ENCODE measurements at places on chromosomes 7 and 10.

- no peak for DNase-seq
Observed at GRCh38 chr7:101860316-101861217, 43.1 kb downstream of the CUX1 start.

GRCh38 chr7:144937199-144937598, 101.3 kb upstream of the TPK1 start:
- no peak for DNase-seq

GRCh38 chr10:89846281-89846630, 144.9 kb downstream of the KIF20B start:
- DNase-seq = no peak

GRCh38 chr10:122163174-122164022, 107.7 kb upstream of the BTBD16 start:
- DNase-seq = no peak

DNA sequence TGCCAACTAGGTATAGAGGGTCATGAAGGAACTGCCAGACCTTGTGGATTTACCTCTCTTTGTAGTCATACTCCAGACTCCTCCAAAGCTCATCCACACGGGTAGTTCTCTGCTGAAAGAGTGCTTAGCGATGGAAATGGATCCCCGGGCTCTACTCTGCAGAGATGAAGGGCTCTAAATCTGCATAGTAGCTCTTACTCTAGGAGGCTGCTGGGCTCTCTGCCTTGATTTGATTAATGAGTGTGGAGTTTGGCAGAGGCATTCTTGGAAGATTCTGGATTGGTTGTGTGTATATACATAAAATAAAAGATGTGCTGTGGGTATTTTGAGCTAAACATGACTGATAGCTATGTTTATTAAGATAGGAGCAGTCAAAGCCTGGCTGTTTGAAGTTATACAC, 21.3 kb upstream of the CPXM2 start:
- no peak for DNase-seq

- no peak for DNase-seq
Observed at GRCh38 chr10:117680601-117681000, 138.1 kb downstream of the EMX2 start.

GRCh38 chr10:124537166-124537725, 75.6 kb downstream of the LHPP start:
- DNase-seq = no peak

- no peak for DNase-seq
Observed at GRCh38 chr10:114679552-114679951, 21.5 kb upstream of the ABLIM1 start.

GRCh38 chr10:2980791-2981360, 86.5 kb upstream of the PFKP start:
- no peak for DNase-seq

- no peak for DNase-seq
Observed at GRCh38 chr10:13722747-13723653, 136.2 kb downstream of the PRPF18 start.

DNA sequence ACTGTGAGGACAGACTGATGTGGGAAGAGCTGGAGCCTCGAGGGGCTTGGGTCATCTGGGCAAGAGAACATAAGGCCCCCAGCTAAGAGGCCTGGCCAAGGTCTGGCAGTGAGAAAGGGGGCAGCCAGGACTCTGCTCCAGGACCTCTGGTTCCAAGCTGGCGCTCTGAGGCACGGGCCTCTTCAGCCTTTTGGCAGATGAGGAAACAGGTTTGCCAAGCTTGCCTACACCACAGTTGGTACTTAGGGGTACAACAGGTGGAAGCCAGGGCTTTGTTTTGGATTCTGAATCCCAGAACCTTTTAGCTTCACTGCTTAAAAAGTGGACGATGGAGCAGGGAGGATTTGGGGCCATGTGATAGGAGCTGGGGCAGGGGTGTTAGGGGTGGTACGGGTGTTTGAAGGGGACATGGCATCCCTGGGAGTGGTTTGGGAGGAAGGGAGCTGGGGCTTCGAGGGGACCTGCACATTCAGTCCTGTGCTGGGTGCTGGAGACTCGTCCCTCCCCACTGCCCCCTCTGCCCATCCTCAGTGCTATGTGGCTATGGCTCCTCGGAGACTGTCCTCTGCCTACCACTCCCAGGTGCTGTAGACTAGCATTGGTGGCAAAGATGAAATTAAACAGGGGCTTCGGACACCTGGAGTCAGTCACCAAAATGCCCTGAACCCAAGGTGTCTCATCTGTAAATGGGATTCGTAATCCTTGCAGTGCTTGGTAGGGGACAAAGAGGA, 30.3 kb downstream of the ZNF775 start:
- DNase-seq = no peak

DNA sequence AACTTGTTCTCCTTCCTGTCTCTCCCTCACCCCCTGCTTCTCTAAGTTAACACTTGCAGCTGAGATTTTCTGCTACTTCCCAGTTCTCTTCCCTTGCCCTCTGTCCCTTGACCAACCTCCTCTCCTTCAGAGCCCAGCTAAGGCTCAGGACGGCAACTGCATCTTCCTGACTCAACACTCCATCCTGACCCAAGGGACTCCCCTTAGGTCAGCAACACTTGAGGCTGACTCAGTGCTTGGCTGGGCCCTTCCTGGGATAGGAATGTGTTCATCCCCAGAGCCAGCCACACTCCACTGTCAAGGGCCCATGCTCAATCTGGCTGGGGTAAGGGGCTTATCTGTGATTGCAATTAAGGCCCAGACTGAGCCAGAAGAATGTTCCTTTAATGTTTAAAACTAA, 3.4 kb downstream of the CALHM2 start:
- no peak for DNase-seq

GRCh38 chr10:75107756-75108683, 3.4 kb upstream of the SAMD8 start:
- no peak for DNase-seq

GRCh38 chr7:102978284-102978683, 65.5 kb downstream of the LRRC17 start:
- DNase-seq = peak; percentile 62

- no peak for DNase-seq
Observed at GRCh38 chr7:28490831-28491230, 78.5 kb downstream of the CREB5 start.

DNA sequence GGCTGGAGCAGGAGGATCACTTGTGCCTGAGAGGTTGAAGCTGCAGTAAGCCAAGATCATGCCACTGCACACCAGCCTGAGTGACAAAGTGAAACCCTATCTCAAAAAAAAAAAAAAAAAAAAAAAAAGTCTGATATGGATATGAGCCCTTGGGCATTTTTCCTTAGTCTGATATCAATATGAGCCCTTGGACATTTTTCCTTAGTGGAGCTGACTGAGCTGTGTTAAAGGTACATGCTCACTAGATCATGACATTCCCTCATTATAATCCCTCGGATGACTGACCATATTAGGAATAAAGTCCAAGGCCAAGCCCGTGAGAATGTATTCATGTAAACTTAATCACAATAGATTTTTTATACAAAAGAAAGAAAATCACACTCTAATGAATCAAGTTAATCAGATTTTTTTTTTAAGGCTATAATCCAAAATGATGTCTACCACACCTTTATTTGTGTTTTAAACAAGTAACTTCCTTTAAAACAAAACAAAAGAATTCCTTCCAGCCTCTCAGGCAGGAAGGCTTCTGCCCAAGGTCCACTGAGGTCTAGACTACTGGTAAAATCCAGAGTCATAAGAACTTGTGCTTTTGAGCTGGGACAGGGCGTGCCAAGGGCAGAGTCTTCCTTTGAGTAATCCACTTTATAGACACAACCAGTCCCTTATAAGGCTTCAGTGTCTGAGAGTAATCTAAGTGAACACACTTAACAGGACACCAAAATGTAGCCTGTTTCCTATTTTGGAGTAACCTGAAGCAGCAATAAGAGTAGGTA, 5.5 kb downstream of the PPA1 start:
- peak; percentile 17 for DNase-seq

DNA sequence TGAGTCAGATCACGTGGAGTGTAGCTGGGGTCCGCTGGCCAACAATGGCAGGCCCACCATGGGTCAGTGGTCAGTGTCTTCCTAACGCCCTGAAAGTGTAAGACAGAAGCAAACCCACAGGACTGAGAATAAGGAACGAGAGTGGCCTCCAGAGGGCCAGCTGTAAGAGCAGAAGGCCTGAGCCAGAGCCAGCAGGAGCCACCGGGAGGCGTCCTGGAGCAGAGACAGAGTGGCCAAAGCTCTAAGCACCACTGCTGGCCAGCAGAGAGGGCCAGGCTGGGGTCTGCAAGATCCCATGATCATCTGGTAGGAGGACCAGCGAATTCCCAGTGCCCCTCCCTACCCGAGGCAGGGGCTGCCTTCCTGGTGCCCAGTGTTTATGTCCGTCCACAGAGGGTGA, 9.2 kb downstream of the CCDC201 start:
- peak; percentile 1 for DNase-seq

DNA sequence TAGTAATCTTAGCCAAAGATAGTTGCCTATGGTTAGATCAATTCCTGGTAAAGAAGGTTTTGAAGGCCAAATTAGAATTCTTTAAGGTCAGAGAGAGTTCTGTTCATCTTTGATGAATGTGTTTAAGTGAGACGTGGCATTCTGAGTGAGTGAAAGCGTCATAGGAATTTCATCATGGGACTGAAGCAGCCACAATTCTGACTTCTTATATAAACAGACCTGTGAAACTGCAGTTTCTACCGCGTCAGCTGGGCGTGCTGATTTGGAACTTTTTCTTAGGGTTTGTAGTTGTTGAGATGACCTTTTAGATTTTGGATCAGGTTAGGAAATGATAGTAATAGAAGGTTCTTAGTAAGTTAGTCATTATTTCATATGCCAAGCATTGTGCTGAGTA, 103.8 kb downstream of the CNNM2 start:
- DNase-seq = peak; percentile 11

DNA sequence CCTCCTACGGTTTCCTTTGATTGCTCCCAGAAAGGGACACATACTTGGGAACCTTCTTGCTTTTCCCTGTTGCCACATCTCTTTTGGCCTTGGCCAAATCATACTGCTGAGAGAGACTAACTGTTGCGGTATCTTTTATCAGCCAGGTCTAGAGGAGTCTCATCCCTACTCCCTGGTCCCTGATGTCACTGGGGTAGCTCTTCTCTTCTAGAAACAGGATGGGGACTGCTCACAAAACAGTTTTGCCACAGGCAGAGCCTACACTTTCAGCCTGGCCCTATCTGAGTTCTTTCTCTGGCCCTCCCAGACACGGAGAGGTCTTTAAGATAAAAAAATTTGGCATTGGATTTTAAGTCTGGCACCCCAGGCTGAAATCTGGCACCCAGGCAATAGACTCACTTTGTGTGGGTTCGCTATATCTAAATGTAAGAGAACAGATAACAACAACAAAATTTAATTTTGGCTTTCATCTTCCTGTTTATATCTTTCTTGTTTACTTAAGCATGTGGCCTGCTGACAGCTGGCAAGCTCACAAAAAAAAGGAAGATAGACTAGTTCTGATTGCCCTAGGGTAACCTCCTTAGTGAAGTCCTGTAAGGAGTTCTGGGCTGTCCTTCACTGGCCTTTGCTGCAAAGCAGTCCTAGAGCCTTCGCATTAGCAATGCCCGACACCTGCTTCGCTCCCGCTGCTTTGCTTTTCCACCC, 228.3 kb upstream of the NPVF start:
- DNase-seq = no peak

DNA sequence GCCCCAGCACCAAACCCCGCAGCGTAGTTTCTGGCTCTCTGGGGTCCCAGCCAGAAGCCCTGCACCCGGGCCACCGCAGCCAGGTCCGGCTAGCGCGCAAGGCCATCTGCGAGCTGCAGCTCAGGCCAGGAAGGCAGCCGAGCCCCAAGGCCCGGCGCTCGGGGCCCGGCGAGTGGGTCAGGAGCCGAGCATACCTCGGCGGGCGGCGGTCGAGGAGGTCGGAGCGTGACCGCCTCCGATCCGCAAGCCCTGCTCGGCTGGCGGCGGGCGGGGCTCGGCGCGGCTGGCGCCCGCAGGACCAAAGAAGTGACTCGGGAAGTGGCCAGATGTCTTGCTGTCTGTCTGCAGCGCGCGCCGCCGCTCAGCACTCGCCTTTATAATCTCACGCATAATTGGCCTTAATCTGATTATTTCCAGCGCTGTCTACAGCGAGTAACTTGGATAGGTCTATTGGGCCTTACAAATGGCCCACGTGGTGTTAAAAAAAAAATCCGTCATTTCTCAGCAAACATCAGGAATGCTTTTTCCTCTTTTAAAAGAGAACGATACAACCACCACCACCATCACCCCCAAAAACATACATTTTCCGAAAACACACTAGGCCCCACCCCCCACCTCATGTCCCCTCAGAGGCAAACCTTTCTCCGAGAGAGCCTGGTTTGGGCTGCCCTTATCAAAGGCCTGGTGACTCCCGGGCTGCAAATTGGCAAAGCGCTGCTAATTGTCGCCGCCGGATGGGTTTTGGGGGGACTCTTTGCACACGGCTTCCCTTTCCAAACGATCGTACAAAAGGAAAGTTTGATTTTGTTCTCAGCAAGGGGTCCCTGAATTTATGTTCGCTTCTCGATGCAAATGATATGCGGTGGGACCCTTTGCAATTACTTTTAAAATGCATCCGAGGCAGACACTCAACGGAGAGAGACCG, at the start of gene DRGX:
Gene DRGX (minus strand): TSS at position 349 of the 925 bp plus-strand sequence. CDS start 649 bp downstream, outside the sequence.
- DNase-seq = no peak

DNA sequence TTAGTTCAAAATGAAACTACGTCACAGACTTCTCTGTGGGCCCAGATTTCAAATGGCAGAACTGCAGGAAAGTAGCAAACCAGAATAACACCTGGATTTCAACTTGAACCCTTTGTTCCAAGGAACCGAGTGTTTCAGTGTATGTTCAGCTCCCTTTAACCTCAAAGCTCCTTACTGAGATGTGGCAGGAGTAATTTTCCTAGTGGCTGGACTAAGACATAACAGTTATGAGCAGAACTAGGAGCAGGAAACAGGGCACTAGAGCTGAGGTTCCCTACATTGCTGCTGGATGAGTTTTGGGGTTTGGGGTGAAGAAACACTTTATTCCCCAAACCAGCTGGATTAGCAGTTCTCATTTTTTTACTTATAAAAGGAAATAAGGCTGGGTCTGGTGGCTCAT, 50.1 kb downstream of the NSUN6 start:
- no peak for DNase-seq

DNA sequence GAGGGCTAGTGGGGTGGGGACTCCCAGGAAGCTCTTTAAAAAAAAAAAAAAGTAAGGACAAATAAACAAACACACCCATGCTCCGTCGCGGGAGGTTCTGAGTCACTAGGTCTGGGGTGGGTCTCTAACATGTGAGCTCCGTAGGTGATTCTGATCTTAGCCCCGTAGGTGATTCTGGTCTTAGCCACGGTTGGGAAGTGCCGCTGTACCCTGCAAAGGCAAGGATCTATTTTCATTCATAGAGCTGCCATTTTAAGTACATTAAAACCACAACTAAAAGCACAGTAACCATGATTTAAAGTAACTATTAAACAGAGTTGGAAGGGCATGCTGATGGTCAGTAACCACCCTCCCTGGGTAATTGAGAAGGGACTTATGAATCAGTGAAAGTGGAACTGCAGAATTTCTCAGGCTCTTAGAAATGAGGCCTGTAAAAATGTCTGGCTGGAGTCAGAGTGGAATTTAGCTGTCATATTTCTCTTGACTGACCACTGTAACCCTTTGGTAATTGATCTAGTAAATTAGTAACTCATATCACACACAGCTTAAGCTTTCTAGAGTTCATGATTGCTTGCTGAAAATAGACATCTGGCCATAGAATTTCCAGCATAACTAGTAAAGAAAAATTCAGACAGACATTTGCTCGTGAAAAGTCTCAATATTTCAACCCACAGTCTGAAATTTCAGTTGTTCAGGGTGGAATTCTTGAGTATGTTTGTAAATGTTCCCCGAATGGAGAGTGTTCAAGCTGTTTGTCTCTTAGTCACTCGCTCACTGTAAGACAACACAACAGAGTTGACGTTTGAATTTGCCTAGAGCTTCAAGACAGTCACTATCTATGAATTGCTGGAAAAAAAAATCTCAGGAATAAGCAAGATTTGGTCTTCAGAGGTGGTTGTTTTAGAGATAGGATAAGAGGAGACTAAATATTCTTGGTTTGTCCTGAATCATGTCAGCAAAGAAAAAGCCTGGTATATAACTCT, 34.2 kb upstream of the TCF7L2 start:
- no peak for DNase-seq
